Stimulated activated CD8-positive, alpha-beta memory T cell treated with anti-CD3 and anti-CD28 coated beads, Interleukin-2, amount 100 ng/mL, for 1 hour (primary cell): ENCODE measurements at places on chromosomes 1 and 21.

- no peak for DNase-seq
Observed at GRCh38 chr1:94315552-94316116, 78.2 kb upstream of the ARHGAP29 start.

DNA sequence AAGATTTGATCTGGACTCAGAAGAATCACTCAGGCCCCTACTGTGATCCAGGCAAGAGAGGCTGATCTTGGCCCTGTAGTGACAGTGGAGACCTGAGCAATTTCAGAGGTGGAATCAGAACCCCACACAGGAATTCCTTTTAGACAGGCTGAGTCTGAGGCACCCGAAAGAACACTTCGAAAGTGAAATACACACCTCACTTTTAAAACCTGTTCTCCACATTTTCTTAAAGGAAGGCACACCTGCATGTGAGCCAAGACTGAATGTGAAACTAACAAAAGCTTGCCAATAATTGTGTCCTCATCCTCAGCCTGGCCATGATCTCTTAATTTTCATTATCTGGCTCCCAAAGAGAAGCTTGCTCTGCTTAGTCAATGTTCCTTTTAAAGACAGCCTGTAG lies 32.2 kb downstream of the SIPA1L2 start:
- no peak for DNase-seq

DNA sequence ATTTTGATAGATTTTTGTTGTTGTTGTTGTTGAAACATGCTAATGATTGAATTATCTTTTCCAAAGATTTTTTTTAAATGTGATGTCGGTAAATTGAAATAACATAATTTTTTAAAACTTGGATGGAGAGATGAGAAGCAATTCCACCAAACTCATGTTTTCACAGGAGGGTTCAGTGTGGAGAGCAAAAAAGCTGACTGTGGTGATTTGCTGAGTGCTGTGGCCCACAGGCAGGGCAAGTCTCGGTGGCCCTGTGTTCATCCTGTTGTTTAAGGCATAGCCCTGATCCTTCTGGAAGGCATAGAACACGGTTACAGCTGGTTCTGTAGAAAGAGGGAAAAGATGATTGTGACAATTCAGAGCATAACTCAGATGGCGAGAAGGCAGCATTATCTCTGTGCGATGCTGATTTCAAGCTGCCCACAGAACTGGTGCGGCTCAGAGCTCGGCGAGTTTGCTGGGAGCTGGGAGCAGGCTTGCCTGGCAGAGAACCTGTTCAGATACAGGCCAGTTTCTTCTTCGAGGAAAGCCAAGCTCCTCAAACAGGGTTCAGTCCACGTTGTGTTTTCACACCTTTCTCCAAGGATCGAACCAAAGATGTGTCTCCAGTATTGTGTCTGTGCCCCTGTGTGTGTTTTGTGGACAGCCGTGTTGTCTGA lies 127.1 kb downstream of the HUNK start:
- DNase-seq = no peak

- no peak for DNase-seq
Observed at GRCh38 chr1:183195142-183195574, 9.1 kb downstream of the LAMC2 start.

DNA sequence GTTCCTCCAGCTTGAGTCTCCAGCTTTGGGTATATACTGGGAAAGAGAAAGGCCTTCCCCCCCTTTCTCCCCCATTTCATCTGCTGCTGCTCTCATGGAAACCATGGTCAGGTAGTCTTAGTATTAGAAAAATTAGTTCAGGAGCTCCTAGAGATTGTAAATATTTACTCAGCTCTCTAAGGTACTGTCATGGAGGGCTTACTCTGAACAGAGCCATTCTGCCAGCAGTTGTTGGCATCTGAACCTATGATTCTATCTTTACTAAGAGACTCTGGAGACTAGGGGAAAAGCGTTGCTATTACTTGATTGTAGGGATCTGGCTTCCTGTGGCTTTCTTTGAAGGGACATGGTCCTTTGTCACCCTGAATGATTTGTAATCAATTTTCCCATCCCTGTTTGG lies 6.1 kb downstream of the INTS3 start:
- no peak for DNase-seq

DNA sequence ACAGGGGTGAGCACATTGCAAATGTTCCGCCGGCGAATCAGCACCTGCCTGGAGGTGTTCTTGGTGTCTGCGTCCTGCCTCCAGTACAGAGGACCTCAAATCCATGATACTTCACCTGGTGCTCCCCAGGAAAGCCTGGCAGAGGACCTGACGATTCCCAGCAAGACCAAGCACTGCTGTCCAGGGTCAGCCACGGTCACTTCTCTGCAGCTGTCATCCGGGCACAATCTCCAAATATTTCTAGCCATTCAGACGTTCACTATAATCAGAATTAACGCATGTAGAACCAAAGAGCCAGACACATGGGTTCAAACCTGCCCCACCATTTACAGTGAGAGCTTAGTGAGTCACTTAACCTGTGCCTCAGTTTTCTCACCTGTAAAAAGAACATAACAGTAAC lies 74.5 kb downstream of the CLIC6 start:
- no peak for DNase-seq

DNA sequence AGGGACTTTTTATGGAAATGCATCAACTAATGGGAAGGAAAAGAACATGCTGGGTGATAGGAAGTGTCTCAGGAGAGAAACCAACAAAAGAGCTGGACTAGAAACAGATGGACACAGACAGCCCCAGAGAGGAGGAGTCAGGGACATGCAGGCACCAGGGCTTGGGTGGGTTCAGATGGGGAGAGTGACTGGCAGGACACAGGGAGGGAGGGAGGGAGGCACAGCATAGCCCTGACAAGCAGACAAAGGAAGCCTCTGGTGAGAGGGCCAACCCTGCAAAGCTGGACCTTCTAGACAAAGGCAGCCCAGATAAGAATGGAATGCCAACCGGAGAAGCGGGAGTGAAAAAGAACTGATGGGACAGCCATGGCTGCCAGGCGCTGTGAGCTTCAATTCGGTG lies 568.8 kb downstream of the AJAP1 start:
- DNase-seq = no peak

- DNase-seq = no peak
Observed at GRCh38 chr21:44763050-44763378, 38.6 kb downstream of the UBE2G2 start.

DNA sequence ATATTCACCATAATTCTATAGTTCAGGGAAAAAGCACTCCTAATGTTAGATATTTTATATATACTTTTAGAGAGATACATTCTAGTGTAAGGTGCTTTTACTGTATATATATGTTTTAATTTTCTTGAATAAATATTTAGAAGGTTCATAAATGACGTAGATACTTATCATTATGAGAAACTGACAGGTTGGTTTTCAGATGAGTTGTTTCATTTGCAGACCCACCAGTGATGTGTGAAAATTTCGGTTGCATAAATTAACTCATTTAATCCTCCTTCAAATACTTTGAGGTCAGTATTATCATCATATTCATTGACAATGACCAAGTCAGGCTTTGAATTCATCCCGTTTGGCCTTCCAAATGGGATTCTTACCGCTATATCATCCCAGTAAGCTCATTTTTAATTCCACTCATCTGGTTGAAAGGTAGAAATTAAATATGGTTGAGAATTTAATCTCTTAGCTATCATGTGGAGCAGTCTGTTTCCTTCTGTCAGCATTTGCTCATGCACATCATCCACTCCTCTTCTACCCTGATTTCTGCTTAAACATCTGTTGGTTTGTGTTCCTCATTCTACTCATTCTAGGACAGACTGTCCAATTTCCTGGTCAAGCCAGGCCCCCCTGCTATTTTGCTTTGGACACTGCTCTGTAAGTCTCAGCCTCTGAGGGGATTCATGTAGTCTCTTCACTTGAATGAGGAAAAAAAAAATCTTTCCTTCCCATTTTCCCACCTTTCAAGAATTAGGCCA lies 1156.6 kb downstream of the PLA2G4A start:
- DNase-seq = no peak

- no peak for DNase-seq
Observed at GRCh38 chr1:15146142-15146680, 7.3 kb upstream of the TMEM51 start.

- no peak for DNase-seq
Observed at GRCh38 chr1:162930976-162931560, 70.1 kb upstream of the CCDC190 start.

- DNase-seq = no peak
Observed at GRCh38 chr1:43563876-43564539, 33.3 kb downstream of the PTPRF start.

GRCh38 chr1:110338886-110339406 lies at the start of gene RBM15:
TSS of gene RBM15 (plus strand) at chr1:110339377. CDS start at chr1:110339406, 29 bp downstream.
- peak; percentile 94 for DNase-seq

GRCh38 chr1:116911188-116911553 lies 1.5 kb downstream of the PTGFRN start:
- no peak for DNase-seq

GRCh38 chr1:150487763-150488115 lies 520 bp downstream of the TARS2 start:
- no peak for DNase-seq

- DNase-seq = no peak
Observed at GRCh38 chr1:21783679-21784603, 992 bp upstream of the USP48 start.

DNA sequence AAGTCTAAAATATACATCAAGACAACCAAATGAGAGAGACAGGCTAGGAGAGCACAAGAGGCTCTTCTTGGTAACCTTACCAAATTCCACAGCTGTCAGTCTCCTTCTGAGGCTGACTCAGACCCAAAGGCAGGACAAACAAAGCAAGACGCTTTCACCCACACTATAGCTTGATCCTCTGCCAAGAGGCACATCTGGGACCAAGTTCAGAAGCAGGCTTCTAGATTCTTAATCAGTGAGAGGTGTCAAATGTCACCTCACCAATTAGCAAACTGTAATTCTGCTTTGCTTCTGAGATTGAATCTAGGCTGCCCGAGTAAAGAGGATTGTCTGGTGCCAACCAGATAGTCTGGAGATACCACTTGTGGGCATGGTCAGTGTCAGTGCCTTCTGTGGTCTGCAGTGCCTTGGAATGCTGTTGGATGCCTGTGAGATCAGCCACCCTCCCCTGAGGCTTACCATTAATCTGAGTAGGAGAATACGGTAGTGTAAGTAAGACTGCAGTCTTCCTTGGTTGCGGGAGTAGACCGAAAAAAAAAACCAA lies 151.0 kb downstream of the FMN2 start:
- no peak for DNase-seq

DNA sequence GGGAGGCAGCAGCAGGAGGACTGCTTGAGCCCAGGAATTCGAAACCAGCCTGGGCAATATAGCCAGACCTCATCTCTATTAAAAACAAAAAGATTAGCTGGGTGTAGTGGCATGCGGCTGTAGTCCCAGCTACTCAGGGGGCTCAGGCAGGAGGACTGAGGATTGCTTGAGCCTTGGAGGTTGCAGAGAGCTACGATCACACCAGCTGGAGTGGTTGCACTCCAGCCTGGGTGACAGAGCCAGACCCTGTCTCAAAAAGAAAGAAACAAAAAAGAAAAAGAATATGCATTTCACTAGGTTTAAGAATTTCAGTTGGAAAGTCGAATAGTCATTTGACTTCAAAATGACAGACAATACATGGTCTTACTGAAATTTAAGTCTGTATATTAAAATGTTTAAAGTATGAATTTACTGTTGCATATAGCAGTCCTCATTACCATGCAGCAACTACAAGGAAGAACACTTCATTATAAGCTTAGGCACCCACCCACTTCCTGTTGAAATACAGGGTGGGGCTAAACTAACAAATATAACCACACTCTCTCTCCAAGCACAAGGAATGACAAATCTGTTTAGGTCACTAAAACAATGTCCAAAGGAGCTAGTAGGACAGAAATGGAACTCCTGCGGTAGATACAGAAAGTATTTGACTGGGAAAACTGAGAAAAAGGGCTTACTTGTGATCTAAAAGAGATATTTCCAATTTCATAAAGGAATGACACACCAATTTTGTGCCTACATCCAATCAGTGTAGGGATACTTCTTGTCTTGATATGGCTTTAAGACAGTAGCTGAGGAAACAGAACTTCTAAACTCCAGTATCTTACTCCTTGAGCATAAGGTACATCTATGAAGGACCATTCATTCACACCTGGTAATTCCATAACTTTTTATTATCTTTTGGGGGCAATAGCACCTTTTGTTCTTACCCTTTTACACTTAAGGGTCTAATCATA lies 44.1 kb downstream of the GPR3 start:
- no peak for DNase-seq

- DNase-seq = no peak
Observed at GRCh38 chr1:112501810-112502641, 6.7 kb upstream of the WNT2B start.

DNA sequence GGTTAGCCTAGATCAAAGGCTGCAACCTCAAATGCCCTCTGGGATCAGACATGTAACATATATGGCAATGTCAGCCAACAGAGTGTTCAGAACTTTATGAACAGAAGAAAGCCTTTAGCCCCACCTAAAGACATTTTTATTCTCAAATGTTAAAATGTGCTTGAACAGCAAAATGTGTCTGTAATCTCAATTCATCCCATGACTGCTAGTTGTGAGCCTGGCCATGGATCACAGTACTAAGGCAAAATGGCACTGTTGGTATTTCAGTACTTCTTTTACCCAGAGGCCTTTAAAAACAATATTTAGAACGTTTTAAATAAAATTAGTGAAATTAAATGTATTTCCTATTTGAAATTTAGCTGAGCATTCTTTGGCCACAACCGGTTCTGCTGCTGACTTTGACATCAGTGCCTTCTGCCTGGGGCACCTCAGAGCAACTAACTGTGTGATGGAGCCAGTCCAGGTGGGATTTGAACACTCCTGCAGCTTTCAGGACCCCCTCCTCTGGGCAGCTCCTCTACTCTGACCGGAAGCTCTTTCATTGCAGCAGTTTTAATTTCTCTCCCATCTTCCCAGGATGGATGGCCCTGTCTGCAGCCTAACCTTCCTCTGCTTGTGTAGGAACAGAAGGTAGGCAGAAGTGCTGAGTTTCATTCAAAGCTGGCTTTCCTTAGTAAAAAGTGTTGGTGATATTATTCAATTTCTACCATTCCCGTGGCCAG lies 68.3 kb upstream of the NFIA start:
- no peak for DNase-seq

DNA sequence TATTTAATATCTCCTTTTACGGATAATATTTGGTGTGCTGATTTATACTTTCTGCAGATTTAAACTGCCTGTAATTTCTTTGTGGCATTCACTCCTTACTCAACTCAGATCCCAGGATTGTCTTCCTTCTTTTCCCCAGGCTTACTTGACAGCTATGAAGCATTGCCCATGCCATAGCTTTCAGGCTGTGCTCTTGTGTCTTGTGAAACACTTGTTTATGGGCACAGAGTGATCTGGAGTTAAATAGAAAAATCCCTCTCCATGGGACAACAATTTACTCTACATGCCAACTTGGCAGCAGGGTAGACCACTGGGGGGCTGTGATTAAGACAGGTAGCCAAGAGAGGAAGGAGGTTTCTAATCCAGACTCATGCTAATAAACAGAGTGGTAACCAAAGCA lies 57.4 kb downstream of the PPP1R12B start:
- DNase-seq = no peak

- DNase-seq = no peak
Observed at GRCh38 chr1:217425422-217425821, 205.5 kb downstream of the GPATCH2 start.

- DNase-seq = no peak
Observed at GRCh38 chr1:2863648-2863963, 62.1 kb upstream of the TTC34 start.
